ENCODE measurements at places on chromosomes 12 and 14. TPM values are rescaled to one million over a fixed set of nuclear protein-coding genes. Genes with fewer than 3 reads are reported as not detected.

ADSS1 gene
- total RNA-seq: 0.87 TPM

TSPAN11 gene
- total RNA-seq: not detected

KRT86 gene
- total RNA-seq: 2.4 TPM

EAPP gene
- 62.9 TPM for total RNA-seq

GRCh38 chr12:30106204-30106965 lies 322.6 kb upstream of the TMTC1 start:
- DNase-seq: no peak

- DNase-seq: peak; percentile 40
Observed at GRCh38 chr12:76976777-76977382, 88.5 kb downstream of the E2F7 start.

DNA sequence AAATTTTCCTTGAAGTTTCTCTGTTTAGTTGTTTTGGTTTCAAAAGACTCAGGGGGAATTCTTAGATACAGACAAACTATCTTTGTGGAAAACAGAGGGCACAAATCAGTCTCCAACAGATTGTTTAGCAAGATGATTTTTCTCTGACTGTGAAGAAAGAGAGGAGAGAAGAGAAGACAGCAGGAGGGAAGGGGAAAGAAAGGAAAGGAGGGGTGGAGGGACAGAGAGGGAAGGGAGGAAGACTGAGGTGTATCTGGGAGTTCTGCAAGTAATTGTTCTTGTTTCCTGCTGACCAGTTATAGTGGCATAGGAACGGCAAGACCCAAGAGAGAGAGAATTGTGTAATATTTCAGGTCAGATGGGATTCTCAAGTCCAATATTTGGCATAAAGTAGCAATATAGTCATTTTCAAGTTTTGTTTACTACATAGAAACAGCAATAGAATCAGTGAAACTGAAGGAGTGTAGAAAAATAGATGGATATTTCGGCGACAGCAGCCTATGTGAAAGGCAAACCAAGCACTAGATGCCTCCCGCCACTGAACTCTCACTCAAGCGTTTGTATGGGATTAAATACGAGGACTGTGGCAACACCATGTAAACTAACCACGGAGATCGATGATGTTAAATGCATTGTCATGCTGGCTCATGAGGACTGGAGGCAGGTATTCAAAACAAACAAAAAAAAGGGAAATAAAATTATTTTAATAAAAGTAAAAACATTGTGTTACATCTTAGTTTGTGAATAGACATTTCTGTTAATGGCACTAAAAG lies 342.5 kb downstream of the SLC16A7 start:
- DNase-seq: no peak

DNA sequence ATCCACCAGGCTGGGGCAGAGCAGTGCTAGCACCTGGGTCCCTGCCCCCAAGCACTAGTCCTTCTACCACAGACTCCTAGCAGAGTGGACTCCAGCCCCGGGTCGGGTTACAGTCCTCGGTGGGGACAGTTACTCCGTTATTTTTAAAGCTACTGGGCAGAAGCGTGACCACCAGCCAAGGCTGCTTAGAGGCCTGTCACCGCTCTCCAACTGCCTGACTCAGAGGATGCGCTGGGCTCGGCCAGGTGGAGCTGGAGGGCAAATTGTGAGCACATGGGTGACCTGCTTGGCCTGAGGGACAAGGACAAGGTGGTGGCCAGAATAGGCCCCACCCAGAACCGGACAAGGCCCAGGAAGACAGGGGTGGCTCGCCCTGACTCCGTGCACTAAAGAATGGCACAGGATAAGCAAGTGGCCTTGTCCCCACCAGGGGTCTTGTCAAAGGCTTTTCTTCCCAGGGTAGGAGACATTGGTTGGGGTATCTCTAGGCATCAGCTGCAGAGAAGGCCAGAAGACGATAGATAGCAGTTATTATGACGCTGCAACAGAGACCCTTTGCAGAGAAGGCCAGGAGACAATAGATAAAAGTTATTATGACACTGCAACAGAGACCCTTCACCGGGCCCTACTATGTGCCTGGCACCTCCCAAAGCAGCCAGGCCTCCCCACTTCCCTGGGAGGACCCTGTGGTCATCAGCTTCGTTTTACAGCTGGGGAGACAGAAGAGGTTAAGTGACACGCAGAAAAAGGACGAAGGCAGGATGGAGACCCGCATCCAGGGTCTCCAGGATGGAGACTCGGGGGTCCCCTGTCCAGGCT lies 1.6 kb downstream of the ABCB9 start:
- no peak for DNase-seq

GRCh38 chr12:93402333-93403311 lies 24.9 kb downstream of the NUDT4 start:
- DNase-seq: no peak

GRCh38 chr12:60805364-60805763 lies 1209.5 kb downstream of the SLC16A7 start:
- DNase-seq: no peak

- no peak for DNase-seq
Observed at GRCh38 chr12:110822821-110823415, 23.9 kb upstream of the CCDC63 start.

- DNase-seq: no peak
Observed at GRCh38 chr12:84913129-84913515, 523 bp upstream of the SLC6A15 start.

All from renal cortical epithelial cell (primary cell).